ENCODE measurements at places on chromosomes 13 and 19.

DNA sequence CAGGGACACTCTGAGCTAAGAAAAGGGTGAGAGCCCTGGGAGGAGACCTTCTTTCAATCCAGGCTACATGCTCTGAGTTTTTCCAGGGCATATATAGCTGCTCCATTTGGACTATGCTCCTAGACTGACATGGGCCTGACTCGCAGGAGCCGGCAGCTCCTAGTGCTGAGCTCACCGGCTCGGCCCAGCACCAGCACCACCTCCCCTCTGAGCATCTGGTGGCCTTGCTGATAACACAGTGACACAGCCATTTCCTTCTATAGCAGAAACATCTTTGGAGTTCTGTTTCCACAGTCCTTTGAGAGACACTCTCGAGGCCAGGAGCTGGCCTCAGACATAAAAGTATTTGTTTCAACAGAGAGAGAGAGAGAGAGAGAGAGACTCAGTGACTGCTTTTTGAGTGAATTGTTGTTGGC, 184.9 kb downstream of the TM9SF2 start:
- DNase-seq = no peak

DNA sequence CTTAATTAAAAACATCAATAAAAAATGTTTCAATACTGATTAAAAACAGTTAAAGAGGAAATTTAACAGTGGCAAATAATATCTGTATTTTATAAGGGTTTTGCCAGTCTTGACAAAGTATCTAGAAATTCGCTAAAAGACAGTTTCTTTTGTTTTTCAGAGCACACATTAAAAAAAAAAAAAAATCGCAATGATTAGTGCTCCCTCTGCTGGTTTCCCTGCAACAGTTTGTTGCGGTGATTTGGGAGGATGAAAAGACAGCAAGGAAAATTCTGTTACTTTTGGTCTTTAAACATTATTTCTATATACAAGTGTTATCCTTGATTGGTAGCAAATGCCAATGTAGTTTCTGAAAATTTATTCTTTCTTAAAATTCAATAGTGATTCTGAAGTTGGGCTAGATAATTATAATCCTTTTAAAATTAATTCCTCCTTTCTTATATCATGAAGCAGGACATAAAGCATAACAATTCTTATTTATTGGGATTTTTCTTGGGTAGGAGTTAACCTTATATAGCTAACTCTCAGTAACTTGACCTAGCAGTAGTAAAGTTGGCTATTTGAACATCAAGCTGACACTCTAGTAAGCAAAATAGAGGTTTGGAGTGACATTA, 23.1 kb upstream of the SPRY2 start:
- peak; percentile 46 for DNase-seq

DNA sequence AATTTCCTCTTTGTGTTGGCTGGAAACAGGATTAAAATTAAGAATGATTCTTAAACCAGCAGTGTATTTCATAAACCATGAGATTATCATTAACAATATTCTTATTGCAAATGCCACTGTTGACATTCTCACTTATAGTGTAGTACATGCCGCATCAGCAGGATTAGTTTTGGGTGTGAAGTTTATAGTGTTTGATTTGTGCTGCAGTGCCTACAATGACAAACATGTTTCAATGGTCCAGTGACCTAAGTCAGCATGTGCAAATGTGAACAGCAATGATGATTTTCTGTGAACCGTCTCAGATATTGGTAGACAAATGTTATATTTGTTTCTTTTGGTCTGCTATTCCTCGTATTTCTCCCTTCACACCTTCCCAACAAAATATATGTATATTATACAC, 49.8 kb upstream of the TDRD3 start:
- DNase-seq = no peak

DNA sequence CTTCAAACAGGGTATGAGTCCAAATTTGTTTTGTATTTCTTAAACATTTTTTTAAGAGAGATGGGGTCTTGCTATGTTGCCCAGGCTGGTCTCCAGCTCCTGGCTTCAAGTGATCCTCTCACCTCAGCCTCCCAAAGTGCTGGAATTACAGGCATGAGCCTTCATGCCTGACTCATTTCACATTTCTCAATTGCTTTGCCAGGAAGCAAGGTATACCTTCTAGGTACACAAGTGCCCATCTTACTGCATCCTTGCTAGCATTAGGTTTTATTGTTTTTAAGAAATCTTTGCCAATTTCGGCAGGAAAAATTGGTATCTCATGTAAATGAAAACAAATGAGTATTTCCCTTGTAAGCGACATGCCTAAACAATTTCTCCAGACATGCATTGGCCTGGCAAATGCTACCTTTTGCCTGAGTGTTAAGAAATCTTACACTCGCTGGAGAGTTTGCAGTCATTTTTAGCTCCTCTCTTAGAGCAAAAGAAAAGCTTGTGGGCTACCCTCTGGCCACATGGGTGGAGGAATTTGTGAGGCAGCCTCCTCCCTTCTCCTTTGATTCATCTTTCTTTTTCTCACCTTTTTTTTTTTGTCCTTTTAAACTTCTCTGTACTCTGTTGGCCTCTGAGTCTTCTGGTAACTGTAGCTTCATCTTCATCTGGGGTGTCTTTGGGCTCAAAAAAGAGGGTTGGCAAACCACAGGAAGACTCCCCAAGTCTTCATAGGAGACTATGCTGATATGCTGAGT, 33.0 kb downstream of the ACTL9 start:
- peak; percentile 76 for DNase-seq

DNA sequence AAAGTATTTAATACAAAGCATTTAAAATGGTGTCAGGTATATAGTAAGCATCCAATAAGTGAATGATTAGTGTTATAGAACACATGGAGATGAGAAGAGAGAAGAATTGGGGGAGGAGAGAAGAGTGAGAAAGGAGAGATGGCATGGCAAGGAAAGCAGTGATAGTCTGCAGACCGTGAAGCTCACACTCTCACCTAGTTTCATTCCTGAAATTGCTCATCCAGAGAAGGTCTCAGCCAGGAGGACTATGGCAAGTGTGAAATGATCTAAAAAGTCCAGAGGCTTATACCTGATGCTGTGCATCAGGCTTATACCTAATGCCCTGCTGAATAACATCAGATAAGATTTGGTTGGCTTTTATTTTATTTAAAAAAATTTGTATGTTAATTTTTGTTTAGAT, 351.6 kb upstream of the KLF12 start:
- no peak for DNase-seq

DNA sequence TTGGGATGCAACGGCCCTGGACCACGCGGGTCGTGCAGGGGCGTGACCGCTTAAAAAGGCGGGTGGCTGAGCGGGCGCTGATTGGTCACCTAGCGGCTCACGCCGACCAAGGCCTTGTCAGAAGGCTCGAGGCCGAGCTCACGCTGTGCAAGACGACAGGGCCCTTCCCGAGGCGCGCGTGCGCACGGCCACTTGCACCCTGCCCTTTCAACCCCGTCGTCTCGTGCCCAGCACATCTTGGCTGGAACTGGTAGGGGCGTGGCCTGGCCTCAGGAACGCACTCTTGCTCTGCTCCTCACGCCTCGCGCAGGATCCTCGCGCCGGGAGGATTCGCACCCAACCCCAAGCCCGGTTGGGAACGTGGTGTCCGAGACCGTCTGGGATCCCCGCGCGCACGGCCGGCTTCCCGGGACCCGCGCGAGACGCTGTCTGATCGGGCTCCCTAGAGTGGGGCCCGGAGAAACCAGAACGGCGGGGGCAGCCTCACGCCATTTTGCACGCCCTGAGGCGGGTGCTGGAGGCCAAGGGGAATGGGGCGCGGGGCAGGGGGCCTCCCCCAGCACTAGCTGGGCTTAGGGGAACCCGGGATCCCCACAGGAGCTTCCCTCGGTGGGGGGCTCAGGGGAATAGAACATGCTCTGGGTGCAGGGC, at the start of gene MEIOSIN:
MEIOSIN (plus strand) TSS at position 280 of the 651 bp plus-strand sequence. CDS start 1,938 bp downstream, outside the sequence.
- no peak for DNase-seq

DNA sequence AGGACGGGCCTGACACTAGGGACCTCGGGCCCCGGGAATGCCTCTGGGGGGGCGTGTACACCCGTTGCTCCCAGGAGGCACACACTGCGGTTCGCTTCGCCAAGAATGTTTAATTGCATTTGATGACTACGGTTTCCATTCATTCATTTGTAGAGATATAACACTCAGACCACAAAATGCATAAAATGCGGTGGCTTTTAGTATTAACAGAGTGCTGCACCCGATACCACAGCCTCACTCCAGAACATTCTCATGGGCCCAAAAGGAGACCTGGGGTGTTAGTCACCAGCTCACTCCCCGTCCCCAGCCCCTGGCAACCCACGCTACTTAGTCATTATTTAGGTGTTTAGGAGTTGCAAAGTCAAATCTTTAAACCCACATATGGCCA, 21.8 kb downstream of the HCN2 start:
- DNase-seq = peak; percentile 57

DNA sequence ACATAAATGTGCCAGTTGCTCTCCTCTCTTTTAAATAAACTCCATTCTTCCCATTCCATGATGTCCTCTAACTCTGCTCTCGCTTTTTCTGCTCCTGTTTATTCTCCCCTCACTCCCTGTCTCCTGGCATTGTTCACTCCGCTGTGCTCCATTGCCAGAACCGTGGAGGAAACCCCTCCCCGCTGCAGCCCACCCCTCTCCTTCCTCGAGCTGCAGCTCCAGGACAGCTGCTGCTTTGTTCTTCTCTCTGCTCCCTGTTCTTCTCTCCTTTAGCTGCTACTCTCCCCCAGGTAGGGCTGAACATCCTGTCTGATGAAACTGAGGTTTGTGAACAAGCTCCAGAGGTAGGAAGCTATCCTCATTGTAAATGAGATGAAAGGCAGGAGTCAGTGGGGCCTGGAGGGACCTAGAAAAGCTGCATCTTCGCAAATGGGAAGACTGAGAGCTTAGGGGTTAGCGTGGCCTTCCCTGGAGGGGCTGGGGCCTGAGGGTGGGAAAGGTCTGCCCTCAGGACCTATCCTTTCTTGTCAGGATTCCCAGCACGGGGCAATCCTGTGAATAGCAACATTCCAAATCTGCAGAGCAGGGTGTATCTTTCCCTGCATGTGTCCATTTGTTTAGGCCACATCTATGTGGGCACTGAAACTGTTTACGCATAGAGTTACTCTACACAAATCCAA, 243.7 kb downstream of the DNAJC15 start:
- no peak for DNase-seq

- DNase-seq = no peak
Observed at GRCh38 chr19:17303940-17304267, 679 bp upstream of the ABHD8 start.
